Activated B cell treated with CpG ODN at 0.5 μM for 24 hours (primary cell): ENCODE measurements at places on chromosomes 5 and 9.

GRCh38 chr9:104991144-104991953 lies 63.4 kb upstream of the ABCA1 start:
- peak; percentile 69 for DNase-seq

DNA sequence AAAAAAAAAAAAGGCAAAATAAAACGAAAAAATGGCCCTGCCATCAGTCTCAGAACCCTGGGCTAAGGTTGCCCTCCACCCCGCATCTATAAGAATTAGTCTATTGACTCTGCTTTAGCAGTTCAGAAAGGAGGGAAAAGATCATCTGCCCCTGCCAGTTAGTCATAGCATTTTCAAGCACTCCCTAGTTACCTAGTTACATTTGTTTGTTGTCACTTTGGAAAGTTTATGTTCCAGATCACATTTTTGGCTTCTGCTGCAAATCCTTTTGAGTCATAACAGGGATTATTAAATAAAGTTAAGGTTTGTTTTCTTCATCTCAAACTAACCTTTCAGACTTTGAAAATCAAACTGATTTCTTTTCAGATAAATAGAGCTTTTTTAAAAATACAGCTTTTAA lies 52.1 kb downstream of the AQP7 start:
- no peak for DNase-seq

DNA sequence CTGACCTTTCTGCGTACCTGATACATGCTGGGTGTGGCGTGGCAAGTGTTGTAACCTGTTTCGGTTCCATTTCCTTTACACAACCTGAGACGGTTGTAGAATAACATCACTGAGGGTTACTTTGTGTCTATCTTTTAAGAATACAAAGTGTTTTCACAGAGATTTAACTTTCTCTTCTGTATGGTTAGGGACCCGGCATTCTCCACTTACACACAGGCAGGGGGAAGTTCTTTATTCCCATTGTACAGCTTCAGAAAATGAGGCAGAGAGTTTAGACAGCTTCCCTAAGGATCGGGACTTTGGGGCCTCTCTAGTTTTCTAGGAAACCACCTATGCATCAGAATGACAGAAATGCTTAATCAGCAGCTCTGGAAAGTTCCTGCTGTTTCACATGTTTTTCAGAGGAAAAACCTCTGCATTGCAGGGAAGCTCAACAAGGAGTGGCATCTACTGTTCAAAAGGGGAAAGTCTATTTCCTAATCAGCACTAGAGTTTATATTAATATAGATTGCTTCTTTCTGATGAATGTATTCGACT lies 41.3 kb downstream of the CAST start:
- no peak for DNase-seq

GRCh38 chr9:81844131-81844567 lies 84.1 kb upstream of the SPATA31D4 start:
- DNase-seq = no peak
